ENCODE measurements at places on chromosomes 6 and 20.

GRCh38 chr6:151142676-151143075 lies 97.1 kb upstream of the AKAP12 start:
- no peak for DNase-seq

DNA sequence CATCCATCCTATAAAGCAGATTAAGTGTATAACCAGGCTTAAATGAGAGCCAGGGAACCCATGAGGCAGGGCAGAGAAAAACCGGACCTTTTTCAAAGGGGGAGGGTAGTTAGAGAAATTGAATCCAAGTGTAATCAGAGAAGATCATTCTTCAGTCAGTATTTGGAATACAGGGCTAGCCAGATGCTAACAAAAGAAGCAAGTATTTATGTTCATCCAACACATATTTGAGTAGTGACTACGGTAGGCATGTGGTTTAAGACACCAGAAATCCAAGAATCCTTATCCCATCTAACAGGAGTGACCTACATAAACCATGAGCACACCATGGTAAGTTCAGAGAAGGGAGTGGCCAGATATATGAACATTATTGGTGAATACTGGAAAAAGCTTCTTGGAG lies 46.8 kb upstream of the FAM83C start:
- DNase-seq, result no peak

- no peak for DNase-seq
Measured at GRCh38 chr6:121828146-121828886, 392.9 kb downstream of the GJA1 start.

GRCh38 chr6:149266659-149267058 lies 50.9 kb upstream of the TAB2 start:
- no peak for DNase-seq

- no peak for DNase-seq
Measured at GRCh38 chr20:64200740-64201139, 36.5 kb downstream of the MYT1 start.

- no peak for DNase-seq
Measured at GRCh38 chr6:94362061-94362864, 942.9 kb upstream of the EPHA7 start.

DNA sequence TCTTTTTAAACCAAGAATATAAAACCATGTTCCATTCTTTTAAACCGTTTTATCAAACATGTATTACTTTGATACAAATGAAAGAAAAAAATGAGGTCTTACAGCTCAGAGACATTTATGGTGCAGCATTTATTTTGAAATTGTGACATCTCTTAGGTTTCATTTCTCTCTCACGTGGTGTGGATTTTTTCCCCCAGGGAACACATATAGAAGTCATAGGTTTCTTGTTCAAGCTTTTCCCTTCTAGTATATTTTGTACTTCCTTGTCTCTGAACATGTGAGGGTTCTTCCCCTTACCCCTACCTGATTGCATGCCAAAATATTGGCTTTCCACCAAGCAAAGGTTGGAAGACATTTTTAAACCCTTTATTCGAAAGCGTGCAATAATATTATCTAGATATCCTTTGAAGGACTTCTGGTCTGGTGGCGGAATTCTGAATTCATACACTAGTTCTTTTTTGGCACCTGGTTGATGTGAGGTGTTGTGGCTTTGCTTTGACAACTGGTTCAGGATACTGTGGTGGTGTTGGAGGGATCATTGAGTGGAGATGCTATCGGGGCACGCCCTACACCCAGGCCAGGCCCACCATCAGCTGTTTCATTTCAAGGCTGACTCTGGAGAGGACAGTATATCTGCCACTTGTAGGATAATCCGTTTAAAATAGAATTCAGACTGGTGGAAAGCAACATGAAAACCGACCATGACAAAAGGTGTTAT lies 5.6 kb upstream of the FAM50B start:
- no peak for DNase-seq

GRCh38 chr20:3785240-3786125 lies 1.1 kb downstream of the CENPB start:
- DNase-seq, result no peak

DNA sequence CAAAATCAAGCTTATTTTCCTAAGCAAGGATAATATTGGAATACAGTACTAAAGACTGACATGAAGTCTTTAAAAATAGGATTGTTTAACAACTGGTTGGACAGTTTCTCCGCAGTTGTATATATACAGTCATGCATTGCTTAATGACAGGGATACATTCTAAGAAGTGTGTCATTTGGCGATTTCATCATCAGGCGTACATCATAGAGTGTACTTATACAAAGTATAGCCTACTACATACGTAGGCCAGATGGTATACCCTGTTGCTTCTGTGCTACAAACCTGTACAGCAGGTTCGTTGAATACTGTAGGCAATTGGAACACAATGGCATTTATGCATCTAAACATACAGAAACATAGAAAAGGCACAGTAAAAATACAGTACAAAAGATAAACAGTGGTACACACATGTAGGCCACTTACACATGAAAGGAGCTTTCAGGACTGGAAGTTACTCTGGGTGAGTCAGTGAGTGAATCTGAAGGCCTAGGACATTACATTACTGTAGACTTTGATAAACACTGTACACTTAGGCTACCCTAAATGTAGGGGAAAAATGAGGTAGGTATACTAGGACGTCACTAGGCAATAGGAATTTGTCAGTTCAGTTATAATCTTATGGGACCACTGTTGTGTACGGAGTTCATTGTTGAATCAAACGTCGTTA lies 20.1 kb downstream of the HECA start:
- DNase-seq, result no peak

DNA sequence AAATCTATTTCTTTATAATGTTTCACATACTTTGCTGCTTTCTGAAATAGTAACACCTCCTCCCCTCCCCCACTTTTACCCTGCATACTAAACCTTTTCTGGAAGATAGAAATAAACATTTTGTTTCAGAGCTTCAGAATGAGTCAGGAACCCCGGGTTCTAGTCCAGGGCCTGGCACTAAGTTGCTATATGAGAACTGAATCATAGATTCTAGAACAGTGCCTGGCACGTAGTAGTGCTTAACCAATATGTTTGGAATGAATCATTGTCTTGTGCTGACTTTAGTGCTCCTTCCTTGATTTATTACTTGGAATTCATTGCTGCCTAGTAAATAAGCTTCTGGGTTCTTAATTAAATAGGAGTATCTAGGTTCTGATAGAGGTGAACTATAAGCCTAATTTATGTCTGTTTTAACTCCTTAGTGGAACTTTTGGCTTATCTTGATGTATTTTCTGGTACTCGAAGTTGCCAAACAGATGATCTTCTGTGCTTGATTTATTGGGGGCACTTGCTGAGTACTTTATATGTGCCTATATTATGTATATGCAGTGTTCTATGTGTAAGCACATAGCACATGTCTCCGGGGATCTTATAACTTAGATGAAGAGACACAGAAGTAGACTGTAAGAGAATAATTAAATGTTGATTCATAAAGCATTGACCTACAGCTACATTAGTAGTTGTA lies 18.6 kb downstream of the TAB2 start:
- no peak for DNase-seq

DNA sequence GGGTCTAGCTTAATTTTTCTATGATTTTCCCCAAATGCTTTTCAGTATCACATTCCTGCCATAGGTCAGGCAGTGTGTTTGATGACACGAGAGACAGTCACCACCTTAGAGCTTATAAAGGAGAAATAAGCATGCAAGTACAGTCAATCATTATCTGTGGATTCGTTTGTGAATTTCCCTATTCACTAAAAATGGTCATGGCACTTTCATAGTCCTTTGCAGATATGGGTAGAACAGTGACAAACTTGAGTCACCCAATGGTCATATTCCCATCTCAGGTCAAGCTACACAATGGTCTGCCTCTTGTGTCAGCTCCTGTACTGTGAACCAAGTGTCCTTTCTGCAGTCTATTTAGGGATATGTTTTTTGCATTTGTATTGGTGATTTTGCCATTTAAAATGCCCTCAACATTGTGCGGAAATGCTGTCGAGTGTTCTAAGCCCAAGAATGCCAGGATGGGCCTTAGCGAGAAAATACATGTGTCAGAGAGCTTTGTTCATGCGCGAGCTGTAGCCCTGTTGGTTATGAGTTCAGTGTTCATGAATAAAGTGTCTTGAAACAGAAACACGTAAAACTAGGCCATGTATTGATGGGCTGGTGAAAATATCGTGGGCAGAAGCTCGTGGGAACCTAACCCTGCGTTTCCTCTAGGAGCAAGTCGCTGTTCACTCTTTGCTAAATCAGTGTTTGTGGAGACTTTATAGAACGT lies 19.8 kb downstream of the SUMO4 start:
- DNase-seq, result no peak

DNA sequence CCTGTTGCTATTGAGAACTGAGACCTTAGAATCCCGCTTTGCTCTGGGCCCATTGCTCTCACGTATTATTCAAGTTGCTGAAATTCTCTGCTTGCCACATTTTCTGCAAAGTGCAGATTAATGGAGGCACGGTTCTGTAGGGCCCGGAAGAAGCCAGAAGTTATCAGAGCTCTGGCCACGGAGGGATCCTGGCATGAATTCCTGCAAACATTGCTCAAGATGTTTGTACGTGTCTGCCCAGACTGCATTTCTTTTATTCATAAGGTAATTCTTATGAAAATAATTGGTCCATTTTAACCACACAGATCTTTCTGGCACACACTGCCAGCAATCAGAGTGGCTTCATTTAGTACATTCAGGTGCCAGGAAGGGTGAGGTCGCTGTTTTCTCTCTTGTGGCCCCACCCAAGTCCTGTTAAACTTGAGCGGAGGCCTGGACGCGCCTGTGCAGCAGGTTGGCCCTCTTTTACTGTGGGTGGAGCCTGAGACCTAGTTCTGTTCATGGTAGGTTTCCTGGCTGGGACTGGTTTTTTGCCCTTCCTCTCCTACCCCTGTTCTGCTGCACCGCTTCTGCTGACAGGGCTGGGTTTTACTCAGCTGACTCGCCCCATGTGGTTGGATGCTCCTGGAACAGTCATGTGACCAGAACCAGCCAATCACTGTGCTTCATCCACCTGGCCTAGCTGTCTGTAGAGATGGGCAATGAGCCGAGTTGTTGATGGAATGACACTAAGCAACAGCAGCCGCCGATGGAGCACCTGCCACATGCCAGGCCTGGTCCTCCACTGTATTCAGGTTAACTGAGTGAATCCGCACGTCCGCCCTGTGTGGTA lies 230.2 kb downstream of the CDH4 start:
- DNase-seq, result no peak

DNA sequence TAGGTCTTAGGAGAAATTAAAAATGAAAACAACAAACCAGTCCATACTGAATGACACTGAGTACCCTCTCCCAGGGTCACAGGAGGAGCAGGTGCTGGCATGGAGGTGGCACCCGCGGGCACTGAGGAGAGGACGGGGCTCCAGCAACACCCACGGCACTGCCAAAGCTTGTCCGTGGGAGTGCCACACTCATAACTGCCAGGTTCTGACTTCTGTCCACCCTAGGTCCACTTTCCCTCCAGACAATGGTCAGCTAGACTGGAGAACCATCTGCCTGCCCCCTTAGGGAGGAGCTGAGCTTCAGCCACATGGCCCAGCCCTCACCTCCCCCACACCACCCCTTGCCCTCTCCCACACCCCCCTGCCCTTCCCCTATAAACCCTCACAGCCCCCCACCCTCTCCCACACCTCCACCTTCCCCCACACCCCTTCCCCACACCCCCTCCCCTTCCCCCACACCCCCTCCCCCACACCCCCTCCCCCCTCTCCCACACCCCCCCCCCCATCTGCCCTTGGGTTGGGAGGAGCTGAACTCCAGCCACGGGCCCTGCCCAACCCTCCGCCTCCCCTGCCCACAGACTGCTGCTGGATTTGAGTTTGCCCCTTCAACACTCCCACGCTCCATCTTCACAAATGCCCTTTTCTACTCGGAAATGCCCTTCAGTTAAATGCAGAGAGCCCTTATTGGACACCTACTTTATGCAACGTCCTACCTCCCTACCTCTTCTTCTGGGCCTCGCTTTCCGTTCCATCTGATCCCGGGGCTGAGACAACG lies 129.6 kb downstream of the TAF4 start:
- DNase-seq, result no peak

DNA sequence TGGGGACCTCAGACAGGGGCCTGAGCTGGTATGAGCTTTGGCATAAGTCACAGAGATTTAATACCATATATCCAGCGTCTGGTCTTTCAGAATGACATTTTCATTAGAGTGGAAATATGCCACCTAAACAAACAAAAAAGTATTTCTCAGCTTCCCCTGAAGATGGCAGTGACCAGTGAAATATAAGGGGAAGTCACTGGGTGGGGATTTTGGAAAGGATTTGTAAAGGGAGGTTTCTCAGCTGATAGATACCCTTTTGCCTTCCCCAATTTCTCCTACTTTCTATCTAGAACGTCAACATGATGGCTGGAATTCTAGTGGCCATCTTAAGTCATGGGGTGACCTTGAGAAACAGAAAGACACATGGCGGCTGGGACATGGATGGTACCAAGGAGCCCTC lies 137.7 kb upstream of the LRFN2 start:
- no peak for DNase-seq

DNA sequence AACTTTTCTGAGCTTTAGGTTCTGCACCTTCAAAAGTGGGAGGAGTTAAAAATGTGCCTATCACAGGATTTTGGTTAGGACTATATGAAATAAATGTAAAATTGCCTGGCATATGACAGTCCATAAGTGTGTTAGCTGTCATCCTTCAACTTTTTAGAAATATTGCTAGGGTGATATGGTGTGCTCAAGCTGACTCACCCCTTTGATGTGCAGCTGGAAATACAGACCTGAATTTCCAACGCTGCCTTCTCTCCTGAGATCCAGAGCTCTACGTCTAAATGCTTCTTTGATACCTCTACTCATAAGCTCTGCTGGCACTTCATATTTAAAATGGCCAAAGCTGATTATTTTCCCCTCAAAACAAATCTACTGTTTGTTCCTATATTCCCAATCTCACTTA lies 2.7 kb downstream of the SLC35B3 start:
- no peak for DNase-seq

- DNase-seq, result no peak
Measured at GRCh38 chr6:41651246-41651961, 13.1 kb downstream of the MDFI start.

DNA sequence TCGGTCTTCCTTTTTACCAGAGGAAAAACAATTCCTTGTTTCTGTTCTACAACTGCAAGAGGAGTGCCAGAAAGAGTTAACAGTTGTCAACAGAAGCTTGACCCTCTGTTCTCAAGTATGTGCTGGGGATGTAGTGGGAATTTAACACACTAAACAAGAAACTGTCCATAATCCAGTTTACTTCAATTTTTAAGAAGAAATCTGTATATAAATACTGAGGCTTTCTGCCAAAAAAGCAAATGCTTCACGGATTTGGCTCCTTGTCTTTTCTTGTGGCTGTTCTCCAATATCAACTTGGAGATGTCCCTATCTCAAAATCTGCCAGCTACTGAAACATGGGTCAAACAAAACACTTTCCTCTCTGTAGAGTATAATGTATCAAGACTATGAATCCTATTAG lies 26.8 kb downstream of the REV3L start:
- no peak for DNase-seq

GRCh38 chr20:9081423-9081966 lies 12.6 kb downstream of the PLCB4 start:
- DNase-seq, result no peak

GRCh38 chr6:145209272-145209671 lies 526.0 kb downstream of the EPM2A start:
- DNase-seq, result peak; percentile 38

Measured in right kidney (tissue), 9 donors.